Fibroblast of the conjunctiva (primary cell): ENCODE measurements at places on chromosomes 2 and 18.
A peak's percentile ranks its signal among the peaks of the same experiment; 100 is the strongest.

DNA sequence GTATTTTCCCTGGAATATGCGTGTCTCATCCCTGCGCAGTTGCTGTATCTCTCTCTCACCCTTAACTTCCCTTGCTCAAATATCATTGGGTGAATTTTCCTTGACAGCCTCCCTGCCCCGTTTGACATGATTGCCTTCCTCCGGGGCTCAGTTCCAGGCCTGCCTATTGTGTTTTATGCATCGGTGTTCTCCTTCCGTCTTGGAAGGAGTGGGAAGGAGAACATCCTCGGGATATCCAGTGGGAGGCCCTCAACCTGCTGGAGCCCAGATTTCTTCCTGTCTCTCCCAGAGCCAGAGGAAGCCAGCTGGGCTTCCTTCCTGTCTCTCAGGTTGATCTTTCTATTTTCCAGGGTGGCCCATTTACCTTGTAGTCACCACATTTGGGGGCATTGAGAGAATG, 434.7 kb upstream of the HS6ST1 start:
- DNase-seq = no peak

DNA sequence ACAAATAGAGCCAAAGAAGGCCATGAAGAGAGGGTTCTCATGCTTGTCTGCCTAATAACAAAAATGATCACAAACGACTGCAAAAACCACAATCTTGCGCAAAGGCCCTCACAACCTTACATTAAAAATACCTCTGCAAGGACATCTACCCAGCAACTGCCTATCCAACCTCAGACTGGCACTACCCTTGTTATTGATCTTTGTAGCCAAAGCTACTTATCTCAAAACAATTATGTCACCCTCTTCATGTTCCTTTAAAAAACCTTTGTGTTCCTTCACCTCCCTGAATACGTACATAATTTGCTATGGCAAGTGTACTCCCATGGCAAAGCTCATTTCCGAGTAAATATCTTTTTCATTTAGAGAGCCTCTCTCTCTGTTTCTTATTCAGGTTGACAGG, 44.1 kb downstream of the TMEM163 start:
- DNase-seq = no peak

DNA sequence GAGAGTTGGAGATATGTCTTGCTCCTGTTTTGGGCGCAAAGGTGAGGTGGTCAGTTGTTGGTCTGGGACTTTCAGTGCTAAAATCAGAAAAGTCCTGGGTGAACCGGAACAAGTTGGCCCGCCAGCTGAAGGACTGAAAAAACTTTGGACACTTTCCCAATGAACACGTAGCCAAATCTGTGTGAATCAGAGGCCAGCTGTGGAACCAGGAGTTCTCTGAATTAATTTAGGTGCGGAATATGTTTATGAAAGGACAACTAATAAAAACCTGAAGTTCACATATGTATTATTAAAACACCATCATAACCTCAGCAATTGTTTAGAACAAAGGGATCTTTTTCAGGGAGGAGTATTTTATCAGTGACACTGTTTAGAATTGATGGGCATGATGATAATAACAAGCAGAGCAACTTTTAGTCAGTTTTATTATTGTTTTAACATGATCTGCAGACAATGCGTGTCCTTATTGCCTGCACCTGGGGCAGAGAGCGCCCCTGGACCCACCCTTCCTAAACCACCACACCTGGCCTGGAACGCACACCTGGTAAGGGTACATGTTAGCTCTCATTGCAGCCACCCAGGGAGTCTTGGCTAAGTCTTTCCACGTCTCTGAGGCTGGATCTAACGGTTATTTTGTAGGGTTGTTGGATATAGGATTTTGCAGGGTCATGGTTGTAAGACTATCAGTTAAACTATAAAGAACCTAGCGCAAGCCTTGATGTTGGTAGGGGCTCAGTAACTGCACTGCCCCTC, 9.9 kb upstream of the ODC1 start:
- DNase-seq = no peak

DNA sequence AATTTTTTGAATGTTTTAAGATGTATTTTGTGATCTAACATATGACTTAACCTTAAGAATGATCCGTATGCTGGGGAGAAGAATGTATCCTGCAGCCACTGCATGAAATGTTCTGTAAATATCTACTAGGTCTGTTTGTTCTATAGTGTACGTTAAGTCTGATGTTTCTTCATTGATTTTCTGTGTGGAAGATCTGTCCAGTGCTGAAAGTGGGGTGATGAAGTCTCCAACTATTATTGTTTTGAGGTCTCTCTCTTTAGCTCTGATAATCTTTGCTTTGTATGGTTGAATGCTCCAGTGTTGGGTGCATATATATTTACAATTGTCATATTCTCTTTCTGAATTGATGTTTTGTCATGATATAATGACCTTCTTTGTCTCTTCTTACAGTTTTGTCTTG, 82.5 kb upstream of the LHCGR start:
- DNase-seq = no peak

- no peak for DNase-seq
Observed at GRCh38 chr2:191597186-191597751, 80.7 kb upstream of the NABP1 start.

GRCh38 chr2:190637281-190637734, 11.6 kb upstream of the NAB1 start:
- DNase-seq = peak; percentile 57

DNA sequence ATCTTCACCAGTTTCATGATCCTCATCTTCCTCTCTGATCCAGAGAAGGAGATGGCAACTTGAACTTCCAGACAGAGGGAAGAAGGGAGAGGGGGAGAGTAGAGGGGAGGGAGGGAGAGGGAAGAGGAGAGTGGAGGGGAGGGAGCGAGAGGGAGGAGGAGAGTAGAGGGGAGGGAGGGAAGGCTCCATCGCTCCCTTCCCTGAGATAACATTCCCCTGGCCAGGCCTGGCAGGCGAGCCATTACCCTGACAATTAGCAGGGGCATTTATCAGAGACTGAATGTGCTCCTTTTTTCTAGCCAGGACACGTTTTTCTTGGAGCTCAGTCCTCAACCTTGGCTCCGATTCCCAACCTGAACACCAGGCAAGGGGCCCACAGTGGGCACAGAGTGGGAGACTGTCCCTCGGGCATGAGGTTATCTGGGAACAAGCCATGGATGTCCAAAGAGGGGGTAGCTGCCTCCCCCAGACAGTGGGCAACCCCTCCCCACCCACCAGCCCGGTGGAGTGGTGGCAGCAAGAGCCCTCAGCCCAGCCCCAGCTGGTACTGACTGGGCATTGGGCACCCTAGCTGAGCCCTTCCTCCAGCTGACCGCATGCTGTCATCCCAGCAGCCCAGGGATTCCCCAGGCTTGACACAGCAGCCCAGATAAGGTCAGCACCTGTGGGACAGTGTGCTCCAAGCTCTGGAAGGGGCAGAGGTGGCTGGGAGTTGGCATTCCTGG, 81.8 kb downstream of the TNS1 start:
- DNase-seq = no peak

GRCh38 chr2:69190743-69191404, 177.9 kb downstream of the ANTXR1 start:
- DNase-seq = no peak

- no peak for DNase-seq
Observed at GRCh38 chr2:210474776-210475175, 1.8 kb downstream of the LANCL1 start.

GRCh38 chr2:139529080-139529479, 748.9 kb upstream of the NXPH2 start:
- DNase-seq = no peak

DNA sequence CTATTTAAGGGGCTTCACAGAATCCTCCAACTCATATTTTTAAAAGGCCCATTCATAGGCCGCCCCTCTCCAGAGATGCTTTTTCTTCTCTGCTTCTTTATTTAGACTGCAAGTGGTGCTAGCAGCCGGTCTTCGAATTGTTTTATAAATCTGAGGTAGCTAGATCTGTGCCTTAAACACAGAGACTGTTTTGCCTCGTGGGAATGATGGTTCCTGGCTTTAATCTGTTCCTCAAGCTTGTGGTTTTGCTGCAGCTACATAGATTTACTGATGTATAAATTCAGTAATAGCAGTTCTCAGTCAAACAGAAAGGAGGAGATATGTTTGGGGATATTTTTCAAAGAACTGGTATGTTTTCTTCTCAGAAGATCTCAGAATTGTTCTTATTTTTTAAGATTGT, 45.3 kb downstream of the TNFRSF11A start:
- DNase-seq = no peak

- no peak for DNase-seq
Observed at GRCh38 chr2:10400568-10400977, 47.6 kb downstream of the ODC1 start.

- DNase-seq = no peak
Observed at GRCh38 chr2:64421201-64421600, 32.8 kb upstream of the LGALSL start.

GRCh38 chr2:60836491-60836890, 44.9 kb upstream of the REL start:
- no peak for DNase-seq

- DNase-seq = no peak
Observed at GRCh38 chr2:148965623-148966437, 72.7 kb upstream of the LYPD6B start.

GRCh38 chr18:48572402-48573126, 33.7 kb downstream of the CTIF start:
- no peak for DNase-seq

- DNase-seq = no peak
Observed at GRCh38 chr2:161337247-161337646, 29.0 kb downstream of the PSMD14 start.

- no peak for DNase-seq
Observed at GRCh38 chr18:10314066-10314465, 140.4 kb upstream of the APCDD1 start.

GRCh38 chr18:74732380-74732779, 134.7 kb downstream of the ZNF407 start:
- DNase-seq = no peak

DNA sequence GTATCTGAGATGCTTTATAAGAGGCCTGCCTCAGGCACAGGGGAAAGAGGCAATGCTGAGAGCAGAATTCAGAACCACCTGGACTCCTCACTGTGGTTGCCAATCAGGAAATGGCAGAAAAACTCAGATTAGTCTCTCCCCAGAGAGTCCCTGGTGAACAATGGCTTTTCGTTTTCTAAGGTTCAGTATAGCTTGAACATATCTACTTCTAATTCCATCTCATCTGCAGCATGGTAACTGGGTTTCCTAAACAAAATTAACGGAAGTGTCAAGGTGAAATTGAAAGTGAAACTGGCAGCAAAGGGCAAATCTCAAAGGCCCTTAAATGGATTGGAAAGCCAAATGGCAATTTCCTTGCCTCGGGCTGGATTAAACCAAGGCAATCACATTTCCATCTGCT, 480.2 kb upstream of the ACVR2A start:
- DNase-seq = no peak

- no peak for DNase-seq
Observed at GRCh38 chr2:222358876-222359275, 60.1 kb upstream of the PAX3 start.

DNA sequence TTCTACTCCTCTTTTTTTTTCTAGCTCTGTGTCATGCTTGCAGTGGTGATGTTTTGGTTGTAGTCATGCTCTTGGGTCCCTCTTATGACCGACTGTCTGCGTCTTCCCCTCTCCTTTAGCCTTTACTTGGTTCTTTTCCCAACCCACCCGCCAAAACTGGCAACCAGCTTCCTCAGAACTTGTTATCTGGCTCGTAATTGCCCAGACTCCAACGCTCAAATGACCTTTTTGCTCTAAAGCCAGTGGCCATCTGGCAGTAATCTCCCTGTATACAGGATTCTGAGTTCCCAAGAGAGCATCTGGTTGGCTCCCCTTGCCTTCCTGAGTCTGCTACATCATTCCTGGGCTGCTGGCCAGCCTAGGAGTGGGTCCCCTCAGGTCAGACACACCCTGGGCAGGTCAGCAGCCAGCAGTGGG, 147.2 kb downstream of the MGAT5 start:
- no peak for DNase-seq

DNA sequence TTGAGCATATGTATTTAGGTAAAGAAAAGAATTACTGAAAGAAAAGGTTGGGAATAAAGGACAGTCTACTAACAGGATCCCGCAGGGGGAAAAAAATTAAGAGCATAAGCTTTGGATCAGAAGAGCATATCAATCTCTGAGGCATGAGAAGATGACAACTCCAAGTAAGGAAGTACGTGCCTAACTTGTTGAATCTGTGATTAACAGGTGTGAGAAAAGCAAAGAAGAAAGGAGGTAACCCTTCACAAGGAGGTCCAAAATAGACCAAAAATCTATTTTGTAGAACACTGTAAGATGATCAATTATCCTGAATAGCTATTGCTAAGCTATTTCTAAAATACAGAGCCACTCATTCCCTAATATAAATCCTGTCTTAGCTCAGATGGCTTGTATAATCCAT, 32.8 kb downstream of the TRIP12 start:
- no peak for DNase-seq

DNA sequence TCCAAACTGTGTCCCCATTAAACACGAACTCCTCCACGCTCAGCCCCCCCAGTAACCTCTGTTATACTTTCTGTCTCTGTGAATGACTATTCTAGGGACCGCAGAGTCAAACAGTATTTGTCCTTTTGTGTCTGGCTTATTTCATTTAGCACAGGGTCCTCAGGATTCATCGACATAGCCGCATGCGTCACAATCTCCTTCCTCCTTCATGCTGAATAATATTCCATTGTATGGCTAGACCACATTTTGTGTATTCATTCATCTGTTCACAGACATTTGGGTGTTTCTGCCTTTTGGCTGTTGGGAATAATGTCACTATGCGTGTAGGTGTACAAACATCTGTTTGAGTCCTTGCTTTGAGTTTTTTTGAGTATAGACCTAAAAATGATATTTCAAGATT, 80.9 kb downstream of the SH3RF3 start:
- DNase-seq = no peak

- no peak for DNase-seq
Observed at GRCh38 chr2:235265348-235265965, 228.4 kb upstream of the AGAP1 start.

DNA sequence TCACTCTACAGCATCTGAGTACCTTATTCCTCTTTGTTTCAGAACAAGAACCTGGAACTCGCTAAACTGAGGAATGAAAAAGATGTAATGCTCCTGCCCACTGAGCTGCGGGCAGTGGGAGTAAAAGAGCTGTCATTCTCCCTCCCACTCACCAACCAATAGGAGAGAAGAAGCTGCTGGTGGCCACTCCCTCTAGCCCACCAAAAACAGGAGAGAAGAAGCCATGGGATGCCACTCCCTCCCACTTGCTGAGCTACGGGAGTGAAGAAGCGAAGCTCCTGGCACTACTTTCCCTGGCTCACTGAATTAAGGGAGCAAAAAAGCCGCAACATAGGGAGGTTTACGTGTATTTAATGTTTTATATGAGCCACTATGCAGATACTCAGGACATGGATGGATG, 53.7 kb downstream of the RIT2 start:
- DNase-seq = no peak

DNA sequence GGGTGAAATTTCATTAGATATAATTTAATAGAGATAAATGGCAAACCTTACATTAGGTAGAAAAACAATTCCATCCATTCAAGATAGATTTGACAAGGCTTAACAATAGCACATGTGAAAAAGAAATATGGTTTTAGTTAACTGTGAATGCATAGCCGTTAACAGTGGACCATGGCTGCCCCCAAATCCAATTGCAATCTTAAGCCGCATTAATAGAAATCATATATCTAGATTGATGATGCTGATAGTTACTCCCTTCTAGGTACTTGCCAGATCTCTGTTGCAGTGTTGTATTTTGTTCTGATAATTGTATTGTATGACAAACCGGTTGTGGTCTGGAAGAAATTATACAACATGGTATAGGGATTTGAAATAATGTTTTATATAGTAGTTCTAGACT, 139.8 kb downstream of the GPD2 start:
- no peak for DNase-seq
